ENCODE measurements at places on chromosomes 3 and 15.

DNA sequence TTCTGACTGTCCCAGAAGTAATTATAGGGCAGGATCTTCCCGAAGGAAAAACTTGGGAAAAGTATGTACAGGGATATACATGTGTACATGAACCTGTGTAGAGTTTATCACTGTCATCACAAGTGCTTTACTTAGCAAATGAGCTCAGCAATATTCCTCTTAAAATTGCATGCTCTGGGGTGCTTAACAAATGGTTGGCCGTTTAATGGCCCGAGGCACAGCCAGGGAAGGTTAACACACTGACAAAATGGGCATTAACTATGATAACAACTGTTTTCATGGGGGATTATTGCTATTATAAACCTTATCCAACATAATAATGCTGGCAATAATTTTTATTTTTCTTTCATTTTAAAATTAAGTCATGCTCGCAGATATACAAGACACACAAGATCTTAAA, 459.3 kb downstream of the TUSC7 start:
- DNase-seq: no peak

- no peak for DNase-seq
Measured at GRCh38 chr15:79887054-79887930, 9.5 kb downstream of the MTHFS start.

DNA sequence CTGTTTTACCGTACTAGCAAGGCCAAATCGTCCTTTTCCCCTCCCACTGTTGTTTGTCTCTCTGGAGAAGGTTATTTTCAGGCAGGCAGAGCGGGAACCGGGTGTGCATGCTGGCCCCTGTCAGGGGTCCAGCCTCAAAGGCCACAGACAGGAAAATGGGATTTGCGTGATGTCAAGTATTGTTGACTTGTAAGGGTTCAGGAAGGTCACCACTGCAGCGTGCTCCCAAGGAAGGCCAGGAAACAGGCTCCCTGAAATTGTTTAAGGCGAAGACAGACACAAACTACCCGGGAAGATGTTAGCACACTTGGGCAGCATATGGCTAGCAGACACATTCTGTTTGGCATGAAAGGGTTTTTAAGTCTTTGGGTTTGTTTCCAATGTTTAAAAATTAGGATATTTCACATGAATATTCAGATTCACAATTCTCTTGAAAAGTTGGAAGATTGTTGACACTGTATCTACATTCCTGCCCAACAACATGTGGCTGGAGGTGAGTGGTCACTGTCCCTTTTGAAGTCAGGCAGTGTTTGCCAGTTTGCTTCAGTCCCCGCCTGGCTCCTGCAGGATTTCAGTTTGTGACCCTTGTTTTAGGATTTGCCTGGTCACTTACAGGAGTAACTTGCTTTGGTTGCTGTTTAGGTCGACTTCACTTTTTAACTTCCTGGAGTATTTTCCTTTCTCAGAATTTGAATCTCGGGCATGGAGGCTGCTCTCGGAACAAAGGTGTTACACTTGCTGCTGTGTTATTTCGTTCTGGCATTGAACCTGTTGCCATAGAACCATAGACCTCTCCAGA, 90.4 kb downstream of the BDH1 start:
- peak; percentile 40 for DNase-seq

DNA sequence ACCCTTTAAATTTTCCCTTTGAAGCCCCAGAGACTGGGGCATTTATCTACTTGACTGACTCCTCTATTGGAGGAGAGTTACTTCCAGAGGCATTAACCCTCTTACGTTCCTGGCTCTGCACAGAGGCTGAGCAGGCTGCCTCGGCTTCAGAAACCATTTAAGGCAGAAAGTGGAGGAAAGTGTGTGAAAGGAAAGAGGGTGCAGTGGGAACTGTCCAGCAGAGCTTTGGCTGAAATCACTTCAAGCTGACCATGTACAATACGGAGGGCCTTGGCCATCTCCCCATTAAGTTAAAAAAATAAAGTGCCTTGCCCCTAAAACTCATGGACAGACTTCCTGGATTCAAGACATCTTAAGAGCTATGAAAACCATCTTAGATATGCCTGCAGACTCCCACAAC, 238.7 kb downstream of the SV2B start:
- DNase-seq: no peak

DNA sequence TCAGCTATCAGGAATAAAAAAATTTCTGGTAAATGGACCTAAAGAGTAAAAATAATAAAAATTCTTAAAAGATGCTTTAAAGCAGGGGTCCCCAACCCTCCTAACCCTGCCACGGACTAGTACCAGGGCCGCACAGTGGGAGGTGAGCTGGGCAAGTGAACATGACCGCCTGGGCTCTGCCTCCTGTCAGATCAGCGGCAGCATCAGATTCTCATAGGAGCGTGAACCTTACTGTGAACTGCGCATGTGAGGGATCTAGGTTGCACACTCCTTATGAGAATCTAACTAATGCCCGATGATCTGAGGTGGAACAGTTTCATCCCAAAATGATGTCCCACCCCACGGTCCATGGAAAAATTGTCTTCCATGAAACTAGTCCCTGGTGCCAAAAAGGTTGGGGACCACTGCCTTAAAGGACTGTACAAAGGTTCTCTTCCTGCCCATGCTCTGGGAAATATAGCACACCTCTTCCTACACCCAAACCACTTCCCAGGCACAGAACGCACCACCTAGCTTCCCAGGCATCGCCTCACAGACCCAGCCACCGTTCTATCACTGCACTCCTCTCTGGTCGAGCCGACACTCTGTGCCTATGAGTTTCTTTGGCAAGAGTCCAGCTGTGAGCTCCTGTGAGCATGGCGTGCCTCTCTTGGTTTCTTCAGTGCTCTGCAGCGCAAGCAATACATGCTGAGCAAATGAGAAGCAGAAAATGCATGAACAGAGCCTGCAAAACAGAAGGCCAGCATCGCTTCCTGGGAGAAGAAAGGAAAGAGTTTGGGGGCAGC, 104.9 kb downstream of the OCA2 start:
- no peak for DNase-seq

DNA sequence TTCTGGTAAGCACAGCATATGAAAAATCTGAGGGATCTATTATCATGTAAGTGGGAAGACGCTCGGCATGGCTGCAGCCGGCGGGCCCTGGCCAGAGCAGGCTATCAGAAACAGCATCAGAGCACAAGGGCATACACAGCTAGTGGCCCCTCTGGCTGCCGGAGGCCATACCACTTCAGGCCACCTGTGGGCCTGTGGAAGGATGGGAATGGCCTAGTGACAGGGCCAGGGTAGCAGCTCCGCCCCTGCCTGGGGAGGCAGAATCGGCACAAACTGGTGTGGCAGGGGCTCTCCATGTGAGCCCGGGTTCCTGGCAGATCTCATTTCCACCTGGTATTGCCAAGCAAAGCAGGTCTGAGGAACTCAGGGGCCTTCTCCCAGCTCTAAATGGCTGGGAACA, 46.4 kb downstream of the SH3BP5 start:
- DNase-seq: no peak

- DNase-seq: no peak
Measured at GRCh38 chr3:133674290-133674919, 12.7 kb upstream of the TOPBP1 start.

- DNase-seq: no peak
Measured at GRCh38 chr3:155919728-155920127, 49.3 kb downstream of the GMPS start.

DNA sequence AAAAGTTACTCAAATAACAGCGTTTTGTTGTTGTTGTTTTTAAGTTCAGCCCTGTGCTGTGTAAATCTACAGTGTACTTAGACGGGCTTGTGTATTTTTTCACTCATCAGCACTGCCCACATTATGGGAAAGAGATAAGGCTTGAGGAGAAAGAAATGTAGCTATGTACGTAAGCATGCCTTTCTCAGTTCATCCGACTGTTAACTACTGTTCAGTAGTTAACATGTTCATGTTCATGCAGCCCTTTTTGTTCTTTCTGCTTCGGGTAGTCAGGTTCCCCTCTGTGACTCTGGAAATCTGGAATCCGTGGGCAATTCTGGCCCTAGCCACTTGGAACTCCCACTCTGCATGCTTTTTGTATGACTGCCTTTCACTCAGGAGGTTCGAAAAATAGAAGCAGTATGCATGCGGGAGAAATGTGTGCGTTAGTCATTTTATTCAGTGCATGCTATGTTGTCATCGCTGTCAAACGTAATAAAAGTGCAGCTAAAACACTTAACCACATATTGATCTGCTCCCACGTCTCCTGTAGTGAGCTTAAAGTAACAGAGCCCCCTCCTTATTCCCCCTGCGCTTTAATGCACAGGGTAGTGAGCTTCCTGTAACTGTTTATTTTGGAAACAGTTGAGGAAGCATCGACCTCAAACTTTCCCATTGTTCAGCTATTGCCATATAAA, 283.1 kb upstream of the NR2F2 start:
- DNase-seq: peak; percentile 84

- no peak for DNase-seq
Measured at GRCh38 chr3:54845551-54845950, 82.3 kb downstream of the LRTM1 start.

GRCh38 chr3:65540666-65541065, 498.1 kb downstream of the MAGI1 start:
- DNase-seq: no peak

- DNase-seq: no peak
Measured at GRCh38 chr3:34312684-34313083, 514.3 kb downstream of the PDCD6IP start.

Measured in brain pericyte (primary cell).